Stimulated activated CD4-positive, alpha-beta T cell treated with anti-CD3 and anti-CD28 coated beads, Interleukin-4, amount 100 ng/mL, for 24 hours (primary cell): ENCODE measurements at places on chromosomes 7 and 10.

GRCh38 chr7:90945104-90945787 is 319.0 kb upstream of the FZD1 start:
- DNase-seq, result no peak

DNA sequence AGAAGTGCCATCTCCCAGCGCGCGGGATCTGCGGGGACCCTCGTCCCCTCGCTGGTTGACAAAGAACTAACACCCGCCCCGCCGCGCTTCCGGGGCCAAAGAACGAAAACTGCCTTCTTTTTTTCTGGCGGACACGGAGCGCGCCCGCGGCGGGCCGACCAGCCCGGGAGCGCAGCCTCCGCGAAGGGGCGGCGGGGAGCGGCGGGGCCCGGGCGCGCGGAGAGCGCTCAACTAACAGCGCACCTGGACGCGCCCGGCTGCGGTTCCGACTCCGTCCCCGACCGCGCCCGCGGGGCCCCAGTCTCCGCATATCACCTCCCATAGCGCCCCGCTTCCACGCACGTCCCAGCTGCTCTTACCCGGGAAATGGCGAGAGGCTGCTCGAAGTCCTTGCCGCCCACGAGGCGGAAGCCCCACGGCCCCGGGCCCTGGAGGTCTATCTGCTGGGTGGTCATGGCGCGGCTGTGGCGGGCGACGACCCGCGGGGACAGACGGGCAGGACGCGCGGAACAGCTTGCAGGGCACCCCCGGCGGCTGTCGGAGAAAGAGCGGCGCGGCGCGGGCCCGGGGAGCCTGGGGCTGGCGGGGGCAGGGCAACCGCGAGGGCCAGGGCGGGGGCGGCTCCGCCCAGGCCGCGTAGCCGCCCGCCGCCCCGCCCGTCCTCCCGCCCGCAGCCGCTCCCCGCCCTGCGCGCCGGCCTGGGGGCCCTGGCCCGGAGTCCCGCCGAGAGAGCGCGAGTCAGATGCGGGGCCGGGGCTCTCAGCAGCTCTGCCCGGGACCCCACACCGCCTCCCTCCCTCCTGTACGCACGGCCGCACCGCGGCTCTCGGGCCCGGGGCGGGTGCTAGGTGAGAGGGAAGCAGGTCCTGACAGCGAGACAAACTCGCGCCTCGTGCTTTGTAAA is at the start of gene PDLIM1:
PDLIM1 (minus strand) TSS at position 543 of the 904 bp plus-strand sequence; CDS start at position 455, 88 bp downstream.
- DNase-seq, result peak; percentile 7

DNA sequence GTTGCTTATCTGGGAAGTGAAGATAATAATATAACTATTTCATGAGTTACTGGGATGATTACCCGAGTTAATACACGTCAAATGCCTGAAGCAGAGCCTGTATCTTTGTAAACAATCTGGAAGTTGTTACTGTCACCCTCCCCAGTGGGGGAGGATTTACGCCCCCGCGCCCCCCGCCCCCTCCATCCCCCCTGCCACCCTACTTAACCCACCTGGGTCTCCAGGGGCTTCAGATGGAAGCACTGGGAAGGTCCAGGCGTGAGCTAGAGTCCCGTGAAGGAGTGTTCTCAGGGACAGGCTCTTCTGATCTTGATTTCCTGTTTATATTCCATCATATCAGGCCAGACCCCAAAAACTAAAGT is 691 bp upstream of the PPA1 start:
- DNase-seq, result no peak

DNA sequence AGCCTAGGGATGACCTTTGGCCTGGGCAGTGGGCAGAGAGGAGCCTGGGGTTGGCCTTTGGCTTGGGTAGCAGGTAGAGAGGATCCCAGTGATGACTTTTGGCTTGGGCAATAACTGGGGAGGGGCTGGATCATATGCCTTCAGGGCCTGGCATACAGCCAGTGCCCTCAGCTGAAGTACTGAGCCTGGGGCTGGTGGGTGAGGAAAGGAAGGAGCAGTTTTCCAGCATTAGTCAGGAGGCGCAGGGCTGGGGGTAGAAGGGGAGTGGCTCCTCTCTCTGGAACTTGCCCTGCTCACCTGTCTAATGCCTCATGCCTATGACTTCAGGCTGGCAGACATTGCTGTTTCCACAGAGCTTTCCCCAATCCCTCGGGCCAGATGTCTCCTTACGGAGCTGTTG is 15.2 kb upstream of the COMTD1 start:
- no peak for DNase-seq

DNA sequence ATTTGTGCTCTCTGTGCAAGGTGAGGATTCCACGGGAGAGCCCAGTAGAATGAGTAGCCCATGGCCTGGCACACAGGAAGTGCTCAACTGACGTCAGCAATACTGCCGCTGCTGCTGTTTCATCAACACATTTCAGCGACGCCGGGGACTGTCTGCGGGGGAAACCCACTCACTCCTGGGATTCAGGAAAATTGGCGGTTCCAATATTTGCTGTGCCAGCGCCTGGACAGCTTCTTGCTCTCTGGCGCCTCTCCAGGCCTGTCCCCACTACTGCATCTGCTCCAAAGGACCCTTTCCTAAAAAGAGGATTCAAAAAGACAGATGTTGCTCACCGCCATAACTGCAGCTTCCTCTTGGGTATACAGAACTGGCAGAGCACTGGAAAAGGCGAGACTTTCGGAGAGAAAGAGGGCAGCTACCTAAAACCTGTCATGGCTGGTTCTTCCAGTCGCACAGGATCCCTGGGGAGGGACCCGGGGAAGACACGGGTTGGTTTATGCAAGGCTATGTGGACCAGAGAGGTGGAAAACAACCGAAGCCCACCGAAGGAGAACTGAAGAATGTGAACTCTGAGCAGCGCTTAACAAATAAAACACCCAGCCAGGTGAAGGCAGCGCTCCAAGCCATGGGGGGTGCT is 39.7 kb upstream of the ENO4 start:
- no peak for DNase-seq

DNA sequence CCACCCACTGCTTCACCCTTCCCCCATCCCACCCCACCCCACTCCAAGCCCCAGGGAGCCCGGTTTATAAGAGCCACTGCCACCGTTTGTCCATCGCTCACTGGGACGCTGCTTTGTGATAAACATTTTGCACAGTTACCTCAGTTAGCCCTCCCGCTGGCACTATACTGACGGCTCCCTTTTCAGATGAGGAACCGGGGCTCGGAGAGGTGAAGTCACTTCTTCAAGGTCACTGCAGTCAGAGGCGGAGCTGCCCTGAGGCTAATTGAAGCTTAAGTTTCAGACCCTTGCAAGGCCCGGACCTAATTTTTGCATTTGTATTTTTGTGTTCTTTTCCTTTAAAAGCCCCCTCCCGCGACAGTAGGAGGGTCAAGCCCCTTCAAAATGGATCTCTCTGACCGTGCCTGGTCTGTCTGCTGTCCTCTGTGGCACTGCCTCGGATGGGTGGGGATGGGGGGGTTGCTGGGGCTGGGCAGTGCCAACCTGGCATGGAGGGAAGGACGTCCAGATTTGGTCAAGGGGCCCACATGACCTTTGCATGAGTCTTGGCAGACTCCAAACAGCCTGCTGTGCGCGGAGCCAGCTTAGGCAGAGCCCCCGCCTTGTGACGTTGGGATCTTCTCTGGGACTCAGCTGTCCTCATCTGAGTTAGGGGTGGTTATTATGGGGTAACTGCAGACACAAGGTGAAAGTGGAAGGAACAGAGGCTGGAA is 17.7 kb upstream of the NODAL start:
- no peak for DNase-seq

GRCh38 chr7:146661435-146661834 is 544.8 kb downstream of the CNTNAP2 start:
- DNase-seq, result no peak

GRCh38 chr7:77208416-77208815 is 8.8 kb upstream of the FGL2 start:
- no peak for DNase-seq

GRCh38 chr7:17055596-17055995 is 173.8 kb upstream of the AGR3 start:
- no peak for DNase-seq

- DNase-seq, result no peak
Observed at GRCh38 chr10:104256335-104256961, 1.8 kb downstream of the GSTO1 start.

- no peak for DNase-seq
Observed at GRCh38 chr10:53005612-53006345, 233.2 kb upstream of the MBL2 start.

- no peak for DNase-seq
Observed at GRCh38 chr7:2726316-2727018, 38.5 kb downstream of the AMZ1 start.

DNA sequence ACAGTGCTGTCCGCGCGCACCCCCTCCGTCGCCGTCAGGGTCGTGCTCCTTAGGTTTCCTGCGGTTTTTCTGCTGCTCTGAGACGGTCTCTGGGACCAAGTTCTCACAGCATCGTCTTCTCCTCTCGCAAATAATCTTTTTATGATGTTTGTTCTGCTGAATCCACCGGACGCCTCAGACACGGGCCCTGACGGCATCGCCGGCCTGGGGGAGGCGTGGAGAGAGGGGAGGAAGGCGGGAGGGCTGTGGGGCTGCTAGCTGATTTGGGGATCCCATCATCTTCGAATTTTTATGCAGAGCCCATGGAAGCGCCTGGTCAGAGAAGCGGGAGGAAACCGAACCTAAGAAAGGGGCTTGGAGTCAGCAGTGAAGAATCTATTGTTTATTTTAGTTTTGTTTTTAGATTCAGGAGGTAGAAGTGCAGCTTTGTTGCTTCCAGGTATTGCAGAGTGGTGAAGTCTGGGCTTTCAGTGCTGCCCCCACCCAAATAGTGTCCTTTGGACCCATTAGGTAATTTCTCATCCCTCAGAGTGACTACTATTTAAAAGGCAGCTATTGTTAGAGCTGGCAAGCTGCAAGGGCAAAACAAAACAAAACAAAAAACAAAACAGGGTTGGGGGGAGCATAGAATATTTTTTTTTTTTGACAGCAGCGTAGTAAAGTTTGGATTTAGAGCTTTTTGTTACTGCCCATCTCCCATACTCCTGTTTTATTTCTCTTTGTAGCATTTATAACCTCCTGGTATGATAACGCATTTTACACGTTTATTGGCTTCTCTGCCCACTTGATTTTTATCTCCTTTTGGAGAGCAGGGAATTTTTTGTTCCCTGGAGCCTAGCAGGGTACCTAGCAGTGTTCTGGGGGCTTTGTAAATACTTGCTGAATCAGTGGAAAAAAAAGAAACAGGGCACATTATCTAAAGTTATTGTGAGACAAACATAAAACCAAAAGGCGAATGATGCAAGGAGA is 92.6 kb downstream of the SPAG6 start:
- DNase-seq, result peak; percentile 40

DNA sequence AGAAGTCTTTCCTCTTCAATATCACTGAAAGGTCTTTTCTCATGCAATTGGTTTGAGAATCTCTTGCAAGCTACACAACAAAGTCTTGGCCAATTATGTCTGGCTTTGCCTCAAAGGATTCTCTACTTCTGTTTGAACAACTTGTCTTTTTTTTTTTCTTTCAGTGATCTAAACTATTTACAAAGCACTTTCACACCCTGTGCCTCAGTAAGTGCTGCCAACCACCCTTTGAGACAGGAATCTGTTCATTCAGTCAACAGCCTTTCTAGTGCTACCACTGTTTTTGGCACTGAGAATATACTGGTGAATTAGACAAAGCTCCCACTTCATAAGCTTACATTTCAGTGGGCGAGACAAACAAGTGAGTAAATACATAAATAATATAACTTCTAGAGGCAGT is 26.9 kb upstream of the SDK1 start:
- no peak for DNase-seq

GRCh38 chr10:110827875-110828274 is 43.9 kb upstream of the PDCD4 start:
- DNase-seq, result no peak

DNA sequence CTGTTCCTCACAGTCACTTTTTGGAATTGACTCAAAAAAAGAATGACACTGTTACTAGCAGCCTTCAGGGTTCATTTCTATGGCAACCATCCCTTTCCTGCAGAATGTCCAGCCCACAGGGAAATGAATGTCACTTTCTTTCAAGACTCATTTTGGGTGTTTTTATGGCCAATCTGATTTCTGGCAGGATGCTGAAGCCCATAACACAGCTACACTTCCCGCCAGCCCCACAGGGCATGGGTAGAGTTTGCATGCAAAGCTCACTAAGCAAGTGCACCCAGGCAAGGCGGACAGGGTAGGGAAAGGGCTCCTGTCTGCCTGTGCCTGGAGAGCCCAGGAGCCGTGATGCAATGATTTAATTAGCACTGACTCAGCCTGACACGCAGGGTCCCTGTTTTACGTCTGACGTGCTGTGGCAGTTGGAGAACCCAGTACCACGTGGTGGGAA is 26.1 kb upstream of the GPAM start:
- DNase-seq, result no peak

- DNase-seq, result no peak
Observed at GRCh38 chr7:55440040-55440690, 75.0 kb downstream of the LANCL2 start.

DNA sequence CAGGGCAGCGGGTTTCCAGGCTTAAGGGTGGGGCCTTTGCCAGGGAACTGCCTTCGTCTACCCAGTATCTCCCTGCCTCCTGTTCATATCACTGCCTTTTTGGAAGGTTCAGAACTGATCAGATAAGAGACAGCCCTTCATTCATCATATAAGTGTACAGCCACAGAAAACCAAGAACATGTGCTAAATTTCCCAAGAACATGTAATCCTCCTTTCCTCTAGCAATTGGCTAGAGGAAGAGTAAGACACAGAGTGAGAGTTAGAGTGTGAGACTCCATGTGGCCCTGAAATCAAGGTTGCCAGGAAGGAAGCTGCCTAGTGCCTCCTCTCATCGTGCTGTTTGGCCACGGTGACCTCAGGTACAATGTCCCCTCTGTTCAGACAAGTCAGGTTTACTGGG is 770.9 kb downstream of the TNS3 start:
- DNase-seq, result no peak

GRCh38 chr7:128743112-128743772 is 4.1 kb downstream of the CALU start:
- DNase-seq, result no peak

GRCh38 chr10:125661431-125661940 is 21.5 kb downstream of the TEX36 start:
- no peak for DNase-seq

- DNase-seq, result no peak
Observed at GRCh38 chr7:5476001-5476400, 52.4 kb upstream of the TNRC18 start.

DNA sequence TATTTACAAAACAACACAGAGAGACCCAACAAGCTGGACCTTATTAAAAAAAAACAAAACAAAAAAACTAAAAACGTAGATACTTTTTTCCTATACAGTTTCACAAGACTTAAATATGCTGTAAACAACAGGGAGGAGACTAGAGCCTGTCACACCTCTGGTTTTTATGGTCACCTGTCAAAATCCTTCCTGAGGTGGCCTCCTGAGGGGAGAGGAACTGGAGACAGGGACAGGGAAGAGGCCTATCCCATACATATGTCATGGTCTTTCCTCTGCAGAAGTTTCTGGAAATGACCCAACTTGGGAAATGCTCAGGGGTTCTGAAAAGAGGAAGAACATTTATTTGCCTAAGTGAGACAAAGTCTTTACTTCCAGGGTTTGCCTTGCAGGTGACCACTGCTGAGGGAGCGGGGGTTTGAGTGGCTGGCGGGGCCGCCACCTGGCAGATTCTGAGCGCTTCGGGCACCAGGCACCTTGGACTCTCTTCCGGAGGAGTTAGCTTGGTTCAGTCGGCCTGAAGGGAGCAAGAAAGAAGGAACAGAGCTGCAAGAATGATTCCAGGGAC is 18.3 kb downstream of the CPA1 start:
- DNase-seq, result no peak
